ENCODE measurements at places on chromosomes 3 and 15.

DNA sequence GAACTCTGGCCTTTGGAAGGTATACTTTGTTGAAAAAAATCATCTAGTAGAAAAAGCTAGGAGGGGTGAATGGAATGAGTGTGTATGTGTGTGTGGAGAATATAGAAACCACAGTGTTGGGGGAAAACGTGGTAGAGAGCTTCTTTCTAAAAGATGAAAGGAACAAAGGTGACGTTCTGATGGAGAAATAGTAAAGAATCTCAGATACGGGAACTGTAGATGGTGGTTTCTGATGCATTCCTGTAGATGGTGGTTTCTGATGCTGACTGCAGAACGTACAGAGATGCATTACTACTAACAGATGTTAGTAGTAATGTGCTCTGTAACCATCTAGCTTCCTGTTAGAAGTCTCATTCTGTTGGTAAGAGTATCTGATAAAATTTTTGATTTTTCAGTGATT lies 60.2 kb downstream of the VPS8 start:
- no peak for DNase-seq

- no peak for DNase-seq
Observed at GRCh38 chr3:42975456-42975855, 3.7 kb upstream of the GASK1A start.

- no peak for DNase-seq
Observed at GRCh38 chr3:4855676-4856075, 123.6 kb upstream of the BHLHE40 start.

DNA sequence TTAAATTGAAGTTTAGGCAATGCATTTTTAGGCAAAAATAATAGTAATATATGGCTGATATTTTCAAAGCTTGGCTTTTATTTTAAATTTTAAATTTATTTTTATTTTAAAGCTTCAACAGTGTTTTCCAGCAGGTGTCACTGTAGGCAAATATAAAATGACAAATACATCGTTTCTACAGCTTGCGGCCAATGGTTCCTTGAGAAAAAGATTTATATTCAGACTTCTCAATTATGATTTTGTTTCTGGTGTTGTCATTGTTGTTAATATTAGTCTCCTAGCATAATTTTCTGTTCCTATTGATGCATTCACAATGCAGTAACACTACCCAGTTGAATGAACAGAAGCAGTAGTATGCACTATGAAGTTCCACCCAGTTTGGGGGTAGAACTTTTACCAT lies 220.7 kb upstream of the DNAJC19 start:
- no peak for DNase-seq

GRCh38 chr3:138594150-138594934 lies at the start of gene CEP70:
Gene CEP70, minus strand, starts transcription at chr3:138594260. Its CDS starts 21,333 bp downstream, at chr3:138572927.
- peak; percentile 95 for DNase-seq

DNA sequence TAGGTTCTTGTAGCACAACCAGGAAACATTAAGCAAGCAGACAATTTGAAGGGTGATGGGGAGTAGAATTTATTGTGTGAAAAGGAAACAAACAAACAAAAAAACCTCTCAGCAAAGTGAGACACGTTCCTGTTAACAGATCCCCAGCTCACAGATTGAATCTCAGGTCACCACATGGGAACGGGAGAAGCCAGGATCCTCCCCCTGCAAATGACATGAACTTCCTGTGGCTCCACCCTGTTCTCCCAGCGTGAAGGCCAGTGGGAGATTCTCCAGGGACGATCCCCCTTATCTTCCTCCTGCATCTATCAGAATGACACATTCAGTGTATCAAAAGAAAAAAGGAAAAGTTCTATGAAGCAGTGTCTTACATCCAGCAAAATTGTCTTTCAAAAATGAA lies 1488.1 kb downstream of the OTOL1 start:
- no peak for DNase-seq

GRCh38 chr3:126969586-126969985 lies 13.3 kb upstream of the PLXNA1 start:
- no peak for DNase-seq

- no peak for DNase-seq
Observed at GRCh38 chr3:148629006-148629405, 68.7 kb upstream of the AGTR1 start.

- DNase-seq = no peak
Observed at GRCh38 chr3:55601366-55602080, 114.4 kb upstream of the WNT5A start.

DNA sequence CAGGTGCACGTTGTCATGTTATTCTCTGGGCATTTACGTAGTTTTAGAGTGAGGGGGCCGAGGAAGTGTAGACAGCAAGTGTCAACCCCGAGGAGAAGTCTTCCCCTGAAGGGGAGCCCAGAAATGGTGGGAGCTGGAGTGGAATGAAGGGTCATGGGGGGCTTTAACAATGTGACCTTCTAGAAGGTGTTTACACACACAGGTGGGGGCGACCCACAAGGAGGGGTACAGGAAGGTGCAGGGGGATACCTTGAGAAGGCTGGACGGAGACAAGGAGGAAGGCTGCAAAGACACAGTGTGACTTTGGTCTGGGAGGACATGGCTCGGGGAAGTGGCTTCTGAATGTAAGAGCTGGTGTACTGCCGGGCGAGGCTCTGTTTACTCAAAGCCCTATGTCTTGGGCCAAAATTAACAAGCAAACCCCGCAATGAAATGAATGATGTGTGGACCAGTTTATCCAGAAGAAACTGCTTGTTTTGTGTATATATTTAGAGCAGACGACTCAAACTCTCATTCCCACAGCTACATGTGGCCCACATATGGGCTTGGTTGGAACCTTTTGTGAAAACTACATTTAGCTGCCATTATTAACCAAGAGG lies 18.7 kb downstream of the TRPM1 start:
- DNase-seq = no peak

DNA sequence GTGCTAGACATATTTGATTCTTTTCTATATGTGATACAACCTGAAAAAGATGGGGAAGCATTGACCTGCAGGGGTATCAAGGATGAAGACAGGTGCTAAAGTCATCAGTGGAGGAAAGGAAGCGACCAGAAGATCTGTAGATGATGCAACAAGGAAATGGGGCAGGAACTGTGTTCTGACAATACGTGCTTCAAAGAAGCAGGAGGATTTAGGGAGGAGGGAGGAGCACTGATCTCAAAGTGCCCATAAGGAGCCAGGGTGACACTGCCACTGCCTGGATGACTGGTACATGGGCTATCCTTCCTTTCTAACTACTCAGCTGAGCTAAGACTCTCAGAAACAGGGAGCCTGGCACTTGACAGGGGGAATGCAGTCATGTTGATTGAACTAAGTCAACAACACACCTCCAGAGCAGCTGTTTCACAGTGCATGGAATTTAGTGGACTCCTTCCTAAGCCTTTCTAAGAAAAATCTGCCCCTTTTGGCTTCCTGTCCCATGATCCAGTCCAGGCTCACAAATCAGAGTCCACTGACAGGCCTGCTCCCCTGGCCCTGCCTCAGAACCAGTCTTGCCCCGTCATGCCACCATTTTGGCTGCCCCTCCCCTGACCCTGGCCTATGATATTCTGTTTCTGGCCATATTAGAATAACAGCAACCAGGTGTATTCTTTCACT lies 12.0 kb downstream of the LYSMD4 start:
- DNase-seq = no peak

DNA sequence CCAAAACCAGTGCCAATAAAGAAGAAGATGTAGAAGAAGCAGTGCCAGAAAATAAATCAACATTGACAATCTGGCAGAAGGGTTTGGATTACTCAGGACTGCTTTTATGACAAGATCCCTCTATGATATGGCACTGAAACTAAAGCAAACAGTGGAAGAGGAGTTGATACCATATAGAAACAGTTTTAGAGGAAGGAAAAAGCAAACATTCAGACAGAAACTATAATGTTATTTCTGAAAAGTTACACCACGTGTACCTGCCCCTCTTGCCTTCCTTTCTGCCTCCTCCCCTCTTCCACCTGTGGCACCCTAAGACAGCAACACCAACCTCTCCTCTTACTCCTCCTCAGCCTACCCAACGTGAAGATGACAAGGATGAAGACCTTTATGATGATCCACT lies 63.0 kb downstream of the SFMBT1 start:
- no peak for DNase-seq

DNA sequence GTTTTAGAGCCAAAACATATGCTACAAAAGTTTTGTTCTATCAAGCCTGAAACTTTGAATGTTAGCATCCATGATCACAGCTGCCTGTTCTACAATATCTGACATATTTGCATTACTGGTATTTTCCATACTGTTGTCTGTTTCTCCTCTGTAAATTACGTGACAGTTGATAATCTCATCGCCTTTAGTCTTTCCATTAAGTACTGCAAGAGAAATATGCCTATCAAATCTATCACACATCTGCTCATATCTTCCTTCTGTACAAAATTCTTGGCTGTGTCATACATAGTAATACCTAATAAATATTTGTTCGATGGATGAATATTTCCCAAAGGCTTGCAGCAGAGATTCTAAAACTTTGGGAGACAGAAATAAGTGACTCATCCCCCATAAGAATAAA lies 717.3 kb downstream of the OTOL1 start:
- DNase-seq = no peak

DNA sequence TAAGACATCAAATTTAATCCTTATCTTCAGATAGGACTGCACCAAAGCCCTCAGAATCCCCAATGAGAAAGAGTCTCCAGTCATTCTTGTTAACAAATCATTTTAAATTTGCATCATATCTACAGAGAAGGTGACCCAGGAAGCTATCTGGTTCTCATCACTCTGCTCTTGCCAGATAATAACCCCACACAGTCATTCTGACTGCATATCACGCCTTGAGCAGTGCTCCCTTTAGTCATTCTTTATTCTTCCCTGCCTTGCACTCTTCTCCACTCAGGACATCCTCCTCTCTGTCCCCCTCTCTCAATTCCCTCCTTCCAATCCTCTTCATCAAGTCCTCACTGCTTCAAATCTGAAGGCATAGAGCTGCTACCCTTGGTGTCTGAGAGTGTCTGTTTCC lies 83.7 kb upstream of the COL6A6 start:
- no peak for DNase-seq

- no peak for DNase-seq
Observed at GRCh38 chr3:48565186-48565585, 1.6 kb upstream of the UCN2 start.

- no peak for DNase-seq
Observed at GRCh38 chr3:50430191-50430590, 70.9 kb upstream of the TMEM115 start.

DNA sequence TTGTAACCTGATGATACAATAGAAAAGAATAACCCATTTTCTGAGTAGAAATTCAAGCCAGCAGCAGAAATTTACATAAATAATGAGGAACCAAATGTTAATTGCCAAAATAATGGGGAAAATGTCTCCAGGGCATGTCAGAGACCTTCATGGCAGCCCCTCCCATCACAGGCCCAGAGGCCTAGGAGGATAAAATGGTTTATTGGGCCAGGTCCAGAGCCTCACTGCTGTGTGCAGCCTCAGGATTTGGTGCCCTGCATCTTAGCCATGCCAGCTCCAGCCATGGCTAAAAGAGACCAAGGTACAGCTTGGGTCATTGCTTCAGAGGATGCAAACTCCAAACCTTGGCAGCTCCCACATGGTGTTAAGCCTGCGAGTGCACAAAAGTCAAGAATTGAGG lies 352.1 kb upstream of the MEIS2 start:
- DNase-seq = no peak

GRCh38 chr3:159273608-159274007 lies 471.8 kb downstream of the MFSD1 start:
- DNase-seq = no peak

- DNase-seq = no peak
Observed at GRCh38 chr3:110174908-110175307, 837.6 kb upstream of the DPPA4 start.

GRCh38 chr3:173268781-173269180 lies 127.7 kb upstream of the SPATA16 start:
- no peak for DNase-seq

GRCh38 chr15:72179950-72180581 lies 17.5 kb downstream of the GRAMD2A start:
- peak; percentile 64 for DNase-seq

DNA sequence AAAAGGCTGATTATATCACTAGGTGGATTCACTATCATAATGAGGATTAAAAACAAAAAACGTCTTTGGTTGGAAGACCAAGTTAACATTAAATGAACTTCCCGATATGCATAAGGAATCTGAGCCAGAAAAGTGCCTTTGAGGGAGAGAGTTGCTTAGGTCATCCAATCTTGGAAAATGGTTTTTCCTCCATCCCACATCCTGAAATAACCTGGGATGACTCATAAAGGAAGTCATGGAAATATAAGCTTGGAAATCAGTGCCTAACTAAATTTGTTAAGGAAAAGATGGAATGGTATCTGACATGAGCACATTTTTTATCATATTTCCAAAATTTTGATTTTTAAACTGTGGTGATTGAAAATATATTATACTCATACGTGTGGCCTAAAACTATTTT lies 66.0 kb downstream of the KBTBD8 start:
- DNase-seq = no peak

DNA sequence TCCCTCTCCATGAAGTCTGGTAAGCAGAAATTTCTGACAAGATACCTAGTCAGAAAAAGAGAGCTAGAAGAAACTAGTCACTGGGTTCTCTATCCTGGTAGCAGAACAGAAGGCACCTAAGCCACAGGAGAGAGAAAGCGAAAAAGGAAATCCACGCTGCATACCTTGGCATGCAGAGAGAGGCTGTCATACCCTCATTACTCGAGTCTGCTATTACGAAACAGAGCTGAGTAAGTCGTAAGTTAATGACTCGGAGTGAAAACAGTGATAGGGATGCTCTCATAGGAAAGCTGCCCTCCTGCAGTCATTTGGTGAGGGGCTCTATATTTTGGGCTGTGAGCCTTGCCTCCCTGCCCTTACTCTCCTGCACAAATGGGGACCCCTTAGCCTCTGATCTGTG lies 16.2 kb downstream of the CLRN1 start:
- no peak for DNase-seq
